ENCODE measurements at places on chromosomes 1 and 21. TPM values are rescaled to one million over a fixed set of nuclear protein-coding genes. Genes with fewer than 3 reads are reported as not detected.

DNA sequence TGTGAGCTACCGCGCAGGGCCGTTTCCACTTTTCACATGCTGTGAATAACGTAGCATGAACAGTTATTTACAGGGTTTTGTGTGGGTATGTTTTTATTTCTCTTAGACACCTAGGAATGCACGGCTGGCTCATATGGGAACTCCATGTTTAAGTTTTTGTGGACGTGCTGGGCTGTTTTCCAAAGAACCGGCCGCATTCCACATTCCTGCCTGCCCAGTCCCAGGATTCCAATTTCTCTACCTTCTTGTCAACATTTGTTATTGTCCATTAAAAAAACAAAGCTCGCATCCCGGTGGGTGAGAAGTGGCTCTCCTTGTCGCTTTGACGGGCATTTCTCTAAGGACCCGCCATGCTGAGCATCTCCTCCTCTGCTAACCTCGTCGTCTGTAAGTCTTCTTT, 47.1 kb upstream of the LRRC3 start:
- no peaks in the 10 kb centered on the region for H3K4me1 ChIP-seq
- DNase-seq: peak; percentile 36
- H3K27ac ChIP-seq: no peak overlapping the region
- no peaks in the 10 kb centered on the region for H3K36me3 ChIP-seq
- no peak overlapping the region for H3K4me3 ChIP-seq

The DTL gene
- total RNA-seq: 0.08 TPM

The GLRX2 gene
- 12.1 TPM for total RNA-seq

- DNase-seq: no peak
- no peak overlapping the region for H3K27ac ChIP-seq
- no peaks in the 10 kb centered on the region for H3K27me3 ChIP-seq
- H3K4me1 ChIP-seq: no peaks in the 10 kb centered on the region
- H3K36me3 ChIP-seq: no peaks in the 10 kb centered on the region
- no peak overlapping the region for H3K4me3 ChIP-seq
Observed at GRCh38 chr1:5649166-5649551, 343.1 kb downstream of the NPHP4 start.

The CLEC20A gene
- total RNA-seq: 0.48 TPM

The NMNAT2 gene
- 38.6 TPM for total RNA-seq

- no peaks in the 10 kb centered on the region for H3K36me3 ChIP-seq
- H3K27ac ChIP-seq: no peak overlapping the region
- DNase-seq: no peak
Observed at GRCh38 chr1:35870651-35871309, 12.2 kb upstream of the AGO1 start.

DNA sequence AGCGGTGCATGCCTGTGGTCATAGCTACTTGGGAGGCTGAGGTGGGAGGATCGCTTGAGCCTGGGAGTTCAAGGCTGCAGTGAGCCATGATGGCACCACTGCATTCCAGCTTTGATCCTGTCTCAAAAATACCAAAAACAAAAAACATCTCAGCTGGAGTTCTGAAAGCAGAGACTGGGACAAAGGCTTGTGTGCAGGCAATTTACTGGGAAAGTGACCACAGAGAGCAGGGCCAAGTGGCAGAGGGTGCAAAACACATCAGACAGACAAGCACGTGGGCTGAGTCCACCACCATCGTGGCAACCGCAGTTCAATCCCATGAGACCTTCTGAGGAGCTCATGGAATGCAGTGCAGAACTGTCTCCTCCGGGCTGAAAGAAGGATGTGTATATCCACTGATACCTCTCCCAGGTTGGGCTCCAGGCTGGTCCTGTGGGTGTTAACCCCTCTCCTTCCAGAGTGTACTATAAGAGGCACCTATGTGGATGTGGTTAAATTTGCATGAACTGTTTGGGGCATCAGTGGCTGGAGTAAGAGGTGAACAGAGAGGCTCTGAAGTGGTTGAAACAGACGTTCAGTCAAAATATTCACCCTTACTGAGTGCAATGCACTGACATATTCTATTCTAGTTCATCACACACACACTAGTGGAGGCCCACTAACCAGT, 10.8 kb downstream of the PIGP start:
- H3K4me3 ChIP-seq: no peak overlapping the region
- no peak for DNase-seq
- no peaks in the 10 kb centered on the region for H3K27me3 ChIP-seq
- H3K27ac ChIP-seq: no peak overlapping the region
- H3K4me1 ChIP-seq: peaks cover 5% of the 10 kb centered on the region

DNA sequence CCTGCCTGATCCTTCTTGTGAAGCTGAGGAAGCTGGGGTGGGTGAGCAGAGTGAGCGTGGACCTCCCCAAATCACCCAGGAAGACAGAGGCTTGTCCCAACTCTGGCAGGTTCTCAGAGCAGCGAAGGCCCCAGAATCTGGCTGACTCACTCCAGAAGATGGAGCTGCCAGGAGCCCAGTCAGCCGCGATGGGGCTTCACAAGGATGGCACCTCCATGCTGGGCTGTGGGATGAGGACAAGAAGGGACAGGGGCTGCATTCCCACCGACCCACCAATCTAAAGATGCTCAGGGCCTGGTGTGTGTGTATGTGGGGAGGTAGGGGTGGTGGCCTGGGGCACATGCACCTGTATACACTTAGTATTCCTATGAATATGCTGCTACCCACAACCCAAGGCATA, 52.9 kb downstream of the ATP1A1 start:
- H3K4me1 ChIP-seq: peaks cover 4% of the 10 kb centered on the region
- no peaks in the 10 kb centered on the region for H3K36me3 ChIP-seq
- no peak overlapping the region for H3K4me3 ChIP-seq
- H3K27me3 ChIP-seq: no peaks in the 10 kb centered on the region
- no peak overlapping the region for H3K27ac ChIP-seq
- no peak for DNase-seq

The INTS3 gene
- total RNA-seq: 21.8 TPM

GRCh38 chr1:109493805-109494539, at the start of gene CYB561D1:
Gene CYB561D1, plus strand, starts transcription at chr1:109494094. Its CDS starts 46 bp downstream, at chr1:109494140.
- H3K4me1 ChIP-seq: no peaks in the 10 kb centered on the region
- H3K4me3 ChIP-seq: peak within 1 kb of the TSS; percentile 85
- H3K27ac ChIP-seq: peak within 1 kb of the TSS; percentile 74
- DNase-seq: peak; percentile 79

DNA sequence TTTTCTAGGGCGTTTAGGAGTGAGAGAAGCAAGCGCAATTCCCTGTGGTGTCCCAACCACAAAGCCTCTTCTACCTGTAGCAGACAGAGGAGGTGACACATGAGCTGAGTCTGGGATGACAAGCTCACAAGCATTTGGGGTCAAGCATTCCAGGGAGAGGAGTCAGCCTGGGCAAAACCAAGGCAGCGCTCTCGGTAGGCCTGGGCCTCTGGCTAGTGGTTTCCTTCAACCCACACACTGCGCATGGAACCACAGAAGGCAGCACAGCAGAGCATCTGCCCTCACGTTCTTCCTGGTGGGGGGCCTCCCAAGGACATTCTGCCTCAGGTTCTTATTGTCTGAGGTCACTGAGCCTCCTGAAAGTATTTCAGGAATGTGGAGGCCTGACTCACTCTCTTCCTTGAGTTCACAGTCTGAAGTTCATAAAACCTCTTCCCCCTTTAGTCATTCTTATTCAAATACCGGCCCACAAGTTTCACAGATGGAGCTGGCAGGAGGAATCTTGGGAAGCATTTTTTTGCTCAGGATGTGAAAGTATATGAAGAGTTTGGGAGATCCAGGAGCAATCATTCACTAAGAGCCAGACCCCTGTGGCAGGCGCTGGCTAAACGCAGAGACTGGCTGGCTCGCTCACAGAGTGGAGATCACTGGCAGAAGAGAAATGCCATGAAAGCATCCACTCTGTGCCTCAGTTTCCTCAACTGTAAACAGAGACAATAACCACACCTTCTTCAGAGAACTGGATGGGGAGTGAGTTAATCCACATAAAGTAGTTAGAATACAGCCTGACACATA, 26.8 kb downstream of the CCN1 start:
- H3K4me3 ChIP-seq: no peak overlapping the region
- H3K27ac ChIP-seq: no peak overlapping the region

The OR2T33 gene
- total RNA-seq: not detected

The NBPF4 gene
- total RNA-seq: not detected

GRCh38 chr1:183674339-183674738, 21.2 kb upstream of the APOBEC4 start:
- H3K36me3 ChIP-seq: no peaks in the 10 kb centered on the region
- no peaks in the 10 kb centered on the region for H3K27me3 ChIP-seq
- DNase-seq: no peak

- no peak overlapping the region for H3K27ac ChIP-seq
- no peak overlapping the region for H3K4me3 ChIP-seq
- no peak for DNase-seq
- H3K4me1 ChIP-seq: no peaks in the 10 kb centered on the region
Observed at GRCh38 chr1:242240077-242240476, 241.2 kb upstream of the MAP1LC3C start.

The CR2 gene
- total RNA-seq: not detected

The TSPEAR gene
- total RNA-seq: not detected

GRCh38 chr1:1315435-1315954, 7.1 kb downstream of the PUSL1 start:
- H3K4me1 ChIP-seq: peaks cover 9% of the 10 kb centered on the region
- peaks cover 73% of the 10 kb centered on the region for H3K36me3 ChIP-seq
- no peak overlapping the region for H3K27ac ChIP-seq
- H3K27me3 ChIP-seq: no peaks in the 10 kb centered on the region
- no peak for DNase-seq

The DBT gene
- 6.2 TPM for total RNA-seq

DNA sequence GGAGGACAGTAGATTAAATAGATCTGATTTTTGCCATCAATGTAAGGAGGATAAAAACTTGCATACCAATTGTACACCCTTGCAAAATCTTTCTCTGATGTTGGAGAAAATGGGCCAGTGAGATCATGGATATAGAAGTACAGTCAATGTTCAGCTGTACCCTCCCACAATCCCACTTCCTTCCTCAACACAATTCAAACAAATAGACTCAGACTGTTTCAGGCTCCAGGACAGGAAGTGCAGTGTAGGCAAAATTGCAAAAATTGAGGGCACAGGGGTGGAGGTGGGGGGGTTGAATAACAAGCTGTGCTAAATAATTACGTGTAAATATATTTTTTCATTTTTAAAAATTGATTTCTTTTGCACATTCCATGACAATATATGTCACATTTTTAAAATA, 3.9 kb upstream of the IFI44 start:
- H3K4me1 ChIP-seq: no peaks in the 10 kb centered on the region
- no peaks in the 10 kb centered on the region for H3K27me3 ChIP-seq
- H3K4me3 ChIP-seq: no peak overlapping the region
- no peak for DNase-seq
- no peak overlapping the region for H3K27ac ChIP-seq

DNA sequence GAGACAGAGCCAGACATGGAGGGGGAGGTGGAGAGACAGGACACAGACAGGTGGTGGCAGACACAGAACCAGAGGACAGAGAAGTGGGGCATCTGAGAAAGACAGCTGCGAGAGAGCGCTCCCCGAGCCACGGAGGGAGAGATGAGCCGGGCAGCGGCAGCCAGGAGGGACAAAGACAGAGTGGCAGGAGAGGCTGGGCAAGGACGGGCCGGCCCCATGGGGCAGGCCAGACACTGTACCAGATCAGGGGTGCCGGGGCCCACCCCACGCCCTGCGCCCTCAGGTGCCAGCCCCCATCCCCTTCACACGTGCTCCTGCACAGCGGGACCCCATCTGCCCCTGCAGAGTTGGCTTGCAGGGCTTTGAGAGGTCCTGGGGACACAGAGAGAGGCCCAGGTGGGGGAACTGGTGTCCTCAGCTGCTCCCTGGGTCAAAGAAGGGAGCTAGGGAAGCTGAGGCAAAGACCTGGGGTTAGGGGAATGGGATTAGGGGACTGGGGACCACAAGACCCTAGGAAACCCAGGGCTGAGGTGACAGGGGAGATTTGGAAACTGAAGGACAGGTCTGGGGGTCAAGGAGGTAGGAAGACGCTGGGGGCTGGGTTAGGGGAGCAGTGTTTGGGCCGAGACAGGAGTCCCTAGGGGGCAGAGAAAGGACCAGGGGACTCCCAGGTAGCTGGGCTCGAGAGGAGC, 643 bp downstream of the FNDC5 start:
- peak overlapping the region; percentile 76 for H3K27ac ChIP-seq
- H3K36me3 ChIP-seq: no peaks in the 10 kb centered on the region
- no peak for DNase-seq
- peaks cover 42% of the 10 kb centered on the region for H3K4me1 ChIP-seq
- H3K4me3 ChIP-seq: peak overlapping the region; percentile 60

DNA sequence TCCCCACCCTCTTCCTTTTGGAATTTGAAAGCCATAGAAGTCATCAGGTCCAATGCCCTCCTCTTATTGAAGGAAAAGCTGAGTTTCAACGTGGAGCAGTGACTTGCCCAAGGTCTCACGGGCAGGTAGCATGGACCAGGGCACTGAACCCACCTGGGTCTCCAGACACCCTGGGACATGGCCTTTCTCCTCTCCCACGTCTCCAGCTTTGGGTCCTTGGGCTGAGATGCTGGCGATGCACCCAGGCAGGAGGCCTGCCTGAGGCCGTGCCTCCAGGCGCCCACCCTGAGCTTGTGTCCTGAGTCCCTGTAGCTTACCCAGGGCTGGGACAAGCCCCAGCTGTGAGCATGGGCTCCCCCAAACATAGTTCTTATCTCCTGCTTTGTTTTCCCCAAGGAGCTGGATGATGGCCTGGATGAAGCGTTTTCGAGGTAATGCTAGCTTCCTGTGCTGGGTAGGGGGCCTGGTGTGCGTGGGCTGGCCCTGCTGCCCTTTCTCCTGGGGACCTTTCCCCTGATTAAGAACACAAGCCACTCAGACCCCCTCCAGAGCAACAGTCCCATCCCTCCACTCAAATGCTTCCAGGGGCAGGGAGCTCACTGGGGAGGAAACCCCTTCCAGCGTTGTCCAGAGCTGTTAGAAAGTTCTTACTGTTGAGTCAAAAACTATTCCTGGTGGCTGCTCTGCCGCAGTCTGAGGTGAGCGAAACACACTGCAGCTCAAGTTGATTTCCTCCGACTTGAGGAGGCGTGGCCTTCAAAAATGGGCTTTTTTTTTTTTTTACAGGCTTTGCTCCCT, 21.6 kb downstream of the LDLRAP1 start:
- H3K4me1 ChIP-seq: peaks cover 46% of the 10 kb centered on the region
- no peak overlapping the region for H3K4me3 ChIP-seq
- H3K36me3 ChIP-seq: peaks cover 24% of the 10 kb centered on the region
- H3K27ac ChIP-seq: no peak overlapping the region
- no peaks in the 10 kb centered on the region for H3K27me3 ChIP-seq
- no peak for DNase-seq

- H3K36me3 ChIP-seq: no peaks in the 10 kb centered on the region
- no peaks in the 10 kb centered on the region for H3K27me3 ChIP-seq
- DNase-seq: no peak
- H3K27ac ChIP-seq: no peak overlapping the region
- H3K4me3 ChIP-seq: no peak overlapping the region
Observed at GRCh38 chr1:63935553-63935952, 161.7 kb downstream of the ROR1 start.

The KRTAP12-2 gene
- total RNA-seq: not detected

The ITGB2 gene
- total RNA-seq: 16.7 TPM

- no peak overlapping the region for H3K4me3 ChIP-seq
- DNase-seq: no peak
- H3K4me1 ChIP-seq: no peaks in the 10 kb centered on the region
- no peak overlapping the region for H3K27ac ChIP-seq
Observed at GRCh38 chr1:165119086-165119485, 237.4 kb downstream of the LMX1A start.

- H3K36me3 ChIP-seq: no peaks in the 10 kb centered on the region
- peak overlapping the region; percentile 58 for H3K4me3 ChIP-seq
- no peaks in the 10 kb centered on the region for H3K4me1 ChIP-seq
- no peak overlapping the region for H3K27ac ChIP-seq
- no peak for DNase-seq
Observed at GRCh38 chr1:24416666-24417391, 1.2 kb downstream of the NIPAL3 start.

GRCh38 chr21:24222676-24223075, 1384.6 kb downstream of the MRPL39 start:
- H3K4me3 ChIP-seq: no peak overlapping the region
- H3K27me3 ChIP-seq: no peaks in the 10 kb centered on the region
- DNase-seq: no peak
- H3K27ac ChIP-seq: no peak overlapping the region
- no peaks in the 10 kb centered on the region for H3K4me1 ChIP-seq
